ENCODE measurements at places on chromosomes 1 and 21.

DNA sequence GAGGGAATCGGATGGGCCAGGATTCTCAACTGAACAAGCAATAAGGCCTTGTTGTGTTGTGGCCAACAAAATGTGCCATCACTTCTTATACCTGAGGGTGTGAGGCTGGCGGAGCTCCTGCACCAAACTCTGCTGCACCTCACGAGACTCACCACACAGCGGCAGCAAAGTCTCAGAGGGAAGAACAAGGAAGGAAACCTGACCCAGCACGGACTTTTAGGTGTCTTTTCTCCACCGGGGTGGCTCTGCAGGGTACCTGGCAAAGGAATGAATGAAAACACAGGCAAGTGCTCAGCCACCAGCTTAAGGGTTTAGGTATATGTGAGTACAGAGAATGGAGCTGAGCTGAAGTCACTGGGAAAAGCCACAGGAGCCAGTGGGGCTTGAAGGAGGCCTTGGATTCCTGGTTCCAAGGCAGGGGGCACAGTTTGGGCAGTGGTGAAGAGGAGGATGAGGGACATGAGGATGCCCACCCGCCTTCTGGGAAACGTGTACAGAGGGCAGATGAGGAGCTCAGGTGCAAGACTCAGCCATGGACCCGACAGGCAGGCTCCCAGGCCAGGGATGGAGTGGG is 31.1 kb upstream of the HSD3B1 start:
- DNase-seq: peak; percentile 28

GRCh38 chr1:5111581-5111980 is 457.2 kb downstream of the AJAP1 start:
- no peak for DNase-seq

DNA sequence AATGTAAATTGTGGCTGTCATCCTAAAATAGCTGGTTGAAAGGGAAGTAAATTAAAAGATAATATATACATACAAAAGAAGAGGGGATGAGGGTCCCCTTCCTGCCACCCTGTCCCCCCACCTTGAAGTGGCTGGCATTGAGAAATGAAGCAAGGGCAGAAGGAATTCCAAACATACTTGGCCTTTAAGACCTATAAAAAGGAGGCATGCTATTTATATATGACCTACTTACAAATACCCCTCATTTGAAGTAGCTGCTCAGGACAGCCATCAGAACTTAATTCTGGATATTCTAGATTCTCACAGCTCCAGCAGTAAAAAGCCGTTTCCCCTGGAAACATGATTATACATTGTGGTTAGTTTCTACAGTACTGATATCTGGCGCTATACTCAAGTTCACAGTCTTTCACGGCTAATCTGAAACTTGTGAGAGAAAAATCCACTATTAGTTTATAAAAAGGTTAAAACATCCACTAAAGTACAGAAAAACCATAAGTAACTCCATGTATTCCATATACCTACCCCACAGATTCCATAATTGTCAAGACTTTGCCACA is 9.6 kb upstream of the MAP10 start:
- DNase-seq: no peak

DNA sequence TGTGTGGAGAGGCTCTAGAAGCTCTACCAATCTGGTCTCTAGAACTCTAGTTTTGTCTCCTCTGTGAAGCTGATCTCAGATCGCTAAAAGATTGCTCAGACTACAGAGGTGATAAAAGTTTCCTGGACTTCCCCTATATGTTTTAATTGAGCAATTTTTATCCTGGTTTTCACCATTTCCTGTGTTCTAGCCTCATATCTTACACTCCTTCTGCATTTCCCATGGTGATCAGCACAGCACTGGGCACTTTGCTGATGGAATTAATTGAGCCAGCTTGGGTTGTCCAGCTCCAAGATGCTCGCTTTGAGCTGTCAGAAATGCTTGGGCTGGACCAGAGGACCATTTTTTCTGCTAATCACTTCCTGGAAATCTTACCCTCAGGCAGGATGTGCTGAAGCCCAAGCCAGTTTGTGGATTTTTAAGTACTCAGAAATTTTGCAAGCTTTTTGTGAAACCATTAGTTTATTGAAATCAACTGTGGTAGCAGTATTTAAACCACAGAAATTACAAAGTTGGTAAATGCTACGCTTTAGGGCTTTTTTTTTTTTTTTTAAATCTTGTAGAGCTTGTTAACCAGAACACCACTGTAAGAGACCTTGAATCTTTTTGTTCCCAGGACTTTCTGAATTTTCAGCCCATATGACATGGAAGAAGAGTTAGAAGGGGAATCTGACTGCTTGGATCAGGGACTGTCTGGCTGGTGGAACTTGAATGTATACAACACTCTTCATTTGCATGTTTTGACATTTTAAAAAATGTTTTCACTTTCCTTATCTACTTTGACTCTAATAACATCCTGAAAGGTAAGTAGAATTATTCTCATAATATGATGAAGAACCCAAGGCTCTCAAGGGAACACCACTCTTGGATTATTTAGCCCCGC is 28.4 kb downstream of the CD48 start:
- DNase-seq: no peak

DNA sequence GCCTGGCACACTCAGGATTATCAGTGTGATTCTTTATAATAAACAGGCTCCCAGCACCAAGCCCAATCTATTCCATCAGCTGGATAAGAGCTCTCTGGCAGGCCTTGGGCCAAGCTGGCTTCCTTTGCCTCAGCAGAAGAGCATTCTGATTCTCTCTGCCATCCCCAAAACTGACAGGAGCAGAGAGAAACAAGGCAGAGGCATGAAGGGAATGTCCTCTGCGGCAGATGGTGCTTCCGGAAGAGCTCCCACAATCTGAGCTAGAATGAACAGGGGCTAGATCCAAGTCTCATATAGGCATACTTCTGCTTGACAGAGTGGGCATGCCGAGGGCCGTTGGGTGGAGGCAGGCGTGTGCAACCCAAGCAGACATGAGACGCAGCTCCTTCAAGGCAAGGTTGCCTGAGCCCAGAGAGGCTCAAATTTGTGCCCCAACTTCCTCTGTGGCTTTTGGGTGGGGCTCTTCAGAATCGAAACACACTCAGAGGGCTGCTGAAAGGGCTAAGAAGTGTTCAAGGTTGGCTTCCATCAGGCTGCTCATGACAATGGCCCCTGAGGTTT is 4.0 kb downstream of the CAPN2 start:
- DNase-seq: no peak

Measured in NCI-H1105 treated with DMSO at 0.1 percent for 48 hours (cell line).